Activated T-helper 2 cell treated with anti-CD3 and anti-CD28 coated beads, Interferon-gamma antibody, Interleukin-2, Interleukin-4, amounts not matched to agents 10 μg/mL and 5 μg/mL and 100 μg/mL, durations not matched to agents 14 hours and 24 hours and 36 hours (primary cell): ENCODE measurements at places on chromosomes 2 and 18. TPM values are rescaled to one million over a fixed set of nuclear protein-coding genes. Genes with fewer than 3 reads are reported as not detected.

- no peak overlapping the region for H3K4me3 ChIP-seq
- H3K4me1 ChIP-seq: peaks cover 6% of the 10 kb centered on the region
- H3K27ac ChIP-seq: no peak overlapping the region
- DNase-seq: no peak
- peaks cover 33% of the 10 kb centered on the region for H3K36me3 ChIP-seq
Measured at GRCh38 chr2:238255151-238255551, 15.3 kb upstream of the HES6 start.

DNA sequence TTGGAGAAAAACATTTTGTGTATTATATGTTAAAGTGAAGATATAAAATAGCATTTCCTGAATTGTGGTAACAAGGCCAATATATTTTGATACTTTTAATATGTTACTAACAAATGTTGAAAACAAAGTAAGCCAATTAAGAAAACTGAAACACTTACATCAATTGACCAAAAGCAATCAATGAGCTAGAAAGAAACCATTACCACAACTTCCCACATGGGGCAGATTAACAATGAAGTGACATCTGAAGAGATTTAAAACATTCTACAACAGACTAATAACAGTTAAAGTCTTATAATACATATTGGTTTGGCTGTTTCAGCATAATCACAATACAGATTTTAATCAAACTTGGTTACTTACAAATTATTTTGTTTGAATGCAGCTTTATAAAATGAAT is 282.4 kb upstream of the NETO1 start:
- H3K4me3 ChIP-seq: no peak overlapping the region
- no peak for DNase-seq
- H3K27ac ChIP-seq: no peak overlapping the region
- no peaks in the 10 kb centered on the region for H3K27me3 ChIP-seq

The IL1RL1 gene
- 10.7 and 11.1 TPM in 2 replicates for total RNA-seq

The METTL4 gene
- total RNA-seq: 17.8 and 18.3 TPM in 2 replicates

DNA sequence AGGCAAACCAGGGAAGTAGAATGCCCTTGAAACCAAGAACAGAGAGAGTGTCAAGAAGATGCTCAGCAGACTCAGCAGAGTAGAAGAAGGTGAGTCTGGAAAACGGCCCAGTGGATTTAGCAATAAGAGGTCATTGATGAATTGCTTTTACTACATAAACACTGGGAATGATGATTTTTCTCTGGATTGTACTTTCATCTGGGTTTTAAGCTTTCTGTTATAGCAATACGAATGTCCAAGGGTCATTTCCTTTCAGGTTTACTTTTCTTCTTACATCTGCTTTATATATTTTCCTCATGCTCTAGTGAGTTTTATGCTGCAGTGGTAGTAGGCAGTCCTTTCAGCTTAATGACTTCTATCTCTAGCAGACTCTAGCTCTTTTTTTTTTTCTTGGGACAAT is 16.9 kb downstream of the EML6 start:
- no peak overlapping the region for H3K27ac ChIP-seq
- no peaks in the 10 kb centered on the region for H3K4me1 ChIP-seq
- H3K4me3 ChIP-seq: no peak overlapping the region

GRCh38 chr2:216408426-216409290 is 3.6 kb upstream of the SMARCAL1 start:
- H3K27ac ChIP-seq: no peak overlapping the region
- peaks cover 29% of the 10 kb centered on the region for H3K27me3 ChIP-seq
- DNase-seq: no peak
- H3K36me3 ChIP-seq: peaks cover 6% of the 10 kb centered on the region
- H3K4me3 ChIP-seq: no peak overlapping the region
- H3K4me1 ChIP-seq: peaks cover 16% of the 10 kb centered on the region

DNA sequence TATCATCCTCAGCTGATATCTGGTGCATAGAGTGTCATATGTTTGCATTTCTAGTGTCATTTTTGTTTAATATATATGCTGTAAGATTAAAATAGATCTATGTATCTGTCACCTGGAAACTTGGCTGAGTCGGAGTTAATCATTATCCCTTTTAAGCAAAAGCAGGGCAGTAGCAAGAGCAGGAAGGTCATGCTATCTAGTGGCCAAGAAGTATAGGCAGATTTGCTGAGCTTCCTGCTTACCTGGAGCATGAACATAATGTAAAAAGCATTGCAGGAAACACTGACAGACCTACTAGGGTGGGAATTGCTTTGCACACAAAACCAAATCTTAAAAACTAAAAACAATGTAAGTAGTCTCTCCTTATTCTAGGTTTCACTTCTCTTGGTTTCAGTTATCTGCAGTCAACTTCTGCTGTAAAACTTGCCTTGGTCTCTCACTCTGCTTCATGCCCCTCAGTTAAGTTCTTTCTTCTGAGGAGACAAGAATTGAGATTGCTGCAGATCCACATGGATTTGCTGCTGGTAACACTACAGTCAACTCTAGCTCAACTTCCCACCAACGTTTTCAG is 295.3 kb downstream of the CDH7 start:
- H3K4me3 ChIP-seq: no peak overlapping the region
- H3K36me3 ChIP-seq: no peaks in the 10 kb centered on the region
- H3K4me1 ChIP-seq: no peaks in the 10 kb centered on the region

The OTOS gene
- not detected in 2 replicates for total RNA-seq

The GAREM2 gene
- 3.9 and 5.9 TPM in 2 replicates for total RNA-seq

GRCh38 chr18:38198526-38198925 is 632.9 kb upstream of the CELF4 start:
- no peak for DNase-seq
- H3K27ac ChIP-seq: no peak overlapping the region
- H3K27me3 ChIP-seq: no peaks in the 10 kb centered on the region

The SPOPL gene
- total RNA-seq: 15.1 and 17.0 TPM in 2 replicates

The SIX2 gene
- total RNA-seq: not detected in 2 replicates

GRCh38 chr18:56322406-56322805 is 316.0 kb downstream of the TXNL1 start:
- no peak overlapping the region for H3K4me3 ChIP-seq
- H3K27ac ChIP-seq: no peak overlapping the region
- DNase-seq: no peak
- no peaks in the 10 kb centered on the region for H3K36me3 ChIP-seq

The FASTKD2 gene
- total RNA-seq: 34.5 and 34.7 TPM in 2 replicates

DNA sequence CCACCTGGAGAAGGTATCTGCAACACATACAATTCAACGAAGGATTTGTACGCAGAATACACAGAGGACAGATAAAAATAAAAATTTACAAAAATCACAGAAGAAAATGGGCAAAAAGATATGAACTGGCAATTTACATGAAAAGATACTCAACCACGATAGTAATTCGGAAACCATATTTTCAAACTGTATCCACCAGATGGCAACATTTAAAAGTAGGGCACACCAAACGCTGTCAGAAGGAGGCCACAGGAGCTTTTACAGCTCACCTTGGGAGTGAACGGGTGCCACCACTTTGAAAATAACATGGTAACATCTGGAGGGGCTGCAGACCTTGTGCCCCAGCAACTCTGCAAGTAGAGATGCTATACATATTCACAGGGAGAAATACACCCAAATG is 9.8 kb downstream of the KIF1A start:
- DNase-seq: no peak
- no peaks in the 10 kb centered on the region for H3K4me1 ChIP-seq
- H3K36me3 ChIP-seq: no peaks in the 10 kb centered on the region

DNA sequence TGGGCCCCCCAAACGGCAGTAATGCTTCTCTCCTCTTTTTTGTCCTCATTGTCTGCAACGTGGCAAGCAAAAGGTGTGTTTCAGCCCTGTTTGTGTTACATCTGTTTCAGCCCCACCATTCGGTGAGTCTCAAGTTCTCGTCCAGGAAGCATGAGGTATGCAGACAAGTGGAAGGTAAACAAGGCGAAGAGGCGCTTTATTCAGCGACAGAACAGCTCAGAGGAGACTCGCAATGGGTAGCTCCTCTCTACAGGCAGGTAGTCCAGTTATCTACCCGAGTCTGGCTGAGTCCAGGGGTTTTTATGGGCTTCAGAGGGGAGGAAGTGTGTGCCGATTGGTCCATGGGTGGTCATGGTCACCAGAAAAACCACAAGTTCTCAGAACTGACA is 733.4 kb upstream of the CDH7 start:
- H3K27ac ChIP-seq: no peak overlapping the region
- H3K4me1 ChIP-seq: no peaks in the 10 kb centered on the region
- no peak for DNase-seq
- H3K4me3 ChIP-seq: no peak overlapping the region
- no peaks in the 10 kb centered on the region for H3K27me3 ChIP-seq

The THSD7B gene
- not detected in 2 replicates for total RNA-seq

DNA sequence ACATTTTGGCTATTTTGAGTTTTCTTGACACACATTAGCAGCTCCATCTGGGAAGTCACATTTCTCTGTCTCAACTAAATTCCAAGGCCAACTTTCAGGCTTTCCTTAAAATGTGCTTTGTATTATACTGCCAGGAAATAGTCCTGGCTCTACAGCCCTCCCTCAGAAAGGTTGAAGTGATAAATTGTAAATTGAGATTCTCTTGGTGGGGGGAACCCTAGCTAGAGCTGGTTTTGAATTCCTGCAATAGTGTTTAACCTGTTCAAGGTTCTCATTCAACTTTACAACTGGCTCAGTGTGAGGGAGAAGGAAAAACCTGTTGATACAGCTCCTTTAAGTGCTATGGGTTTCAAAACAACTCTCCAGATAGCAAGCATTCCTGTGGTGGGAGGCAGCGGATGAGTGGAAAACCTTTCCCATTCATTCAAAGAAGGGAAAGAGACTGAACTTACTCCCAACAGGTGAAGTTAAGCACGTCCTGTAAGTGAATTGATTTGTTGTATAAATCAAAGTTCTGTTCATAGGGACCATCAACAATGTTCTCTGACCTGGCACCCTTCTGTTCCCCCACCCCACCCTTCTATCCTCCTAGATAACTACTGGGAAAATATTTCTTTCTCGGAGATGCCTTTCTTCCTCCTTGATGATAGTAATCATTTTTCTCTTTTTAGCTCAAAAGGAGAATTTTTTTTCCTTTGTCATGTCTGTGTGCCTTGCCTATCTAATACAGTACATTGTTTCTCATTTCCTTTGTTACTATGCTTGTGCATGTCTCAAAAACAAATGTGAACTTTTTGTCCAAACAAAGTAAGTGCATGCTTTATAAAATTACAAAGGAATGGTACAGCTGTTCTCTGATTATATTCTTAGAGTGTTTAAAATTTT is 44.2 kb upstream of the SLC39A10 start:
- no peak for DNase-seq
- H3K36me3 ChIP-seq: no peaks in the 10 kb centered on the region
- H3K27me3 ChIP-seq: no peaks in the 10 kb centered on the region
- H3K4me3 ChIP-seq: no peak overlapping the region
- no peak overlapping the region for H3K27ac ChIP-seq

The IL36RN gene
- not detected in 2 replicates for total RNA-seq

The NCKAP5 gene
- total RNA-seq: not detected in 2 replicates

The KLHL14 gene
- total RNA-seq: not detected in 2 replicates

GRCh38 chr2:224927011-224927410 is 115.3 kb downstream of the DOCK10 start:
- H3K27me3 ChIP-seq: no peaks in the 10 kb centered on the region
- H3K4me1 ChIP-seq: peaks cover 93% of the 10 kb centered on the region
- no peak for DNase-seq
- peak overlapping the region; percentile 99 for H3K27ac ChIP-seq
- H3K4me3 ChIP-seq: peak overlapping the region; percentile 46

- DNase-seq: no peak
- no peaks in the 10 kb centered on the region for H3K27me3 ChIP-seq
- H3K4me1 ChIP-seq: no peaks in the 10 kb centered on the region
- no peaks in the 10 kb centered on the region for H3K36me3 ChIP-seq
Measured at GRCh38 chr2:145076085-145076484, 556.2 kb upstream of the ZEB2 start.

The SFT2D3 gene
- 4.5 and 5.9 TPM in 2 replicates for total RNA-seq

- H3K36me3 ChIP-seq: peaks cover 22% of the 10 kb centered on the region
- no peak overlapping the region for H3K4me3 ChIP-seq
- no peak overlapping the region for H3K27ac ChIP-seq
Measured at GRCh38 chr2:20451761-20452499, 5.1 kb downstream of the RHOB start.

The ATP8B1 gene
- not detected in 2 replicates for total RNA-seq

The CCDC148 gene
- total RNA-seq: not detected in 2 replicates

DNA sequence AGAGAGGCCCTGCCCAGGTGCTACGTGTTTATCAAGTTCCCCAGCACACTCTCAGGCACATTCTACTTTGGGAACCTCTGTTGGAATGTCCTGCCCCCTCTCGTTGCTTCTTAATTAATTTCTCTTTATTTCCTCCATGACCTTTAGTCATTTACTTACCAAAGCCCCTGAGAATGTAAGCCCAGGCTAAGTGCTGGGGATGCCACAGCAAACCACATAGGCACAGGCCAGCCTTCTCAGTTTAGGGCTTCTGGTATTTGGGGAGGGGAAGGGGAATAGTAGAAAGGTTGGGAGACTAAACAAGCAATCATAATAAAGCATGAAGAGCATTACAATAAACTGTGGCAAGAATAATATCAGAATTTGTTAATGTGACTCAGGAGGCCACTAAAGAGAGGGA is 85.7 kb downstream of the EVA1A start:
- H3K27ac ChIP-seq: no peak overlapping the region
- no peak for DNase-seq
- peaks cover 10% of the 10 kb centered on the region for H3K4me1 ChIP-seq

The VWA3B gene
- total RNA-seq: not detected in 2 replicates

GRCh38 chr2:222269132-222269531 is 29.7 kb downstream of the PAX3 start:
- H3K36me3 ChIP-seq: no peaks in the 10 kb centered on the region
- no peak overlapping the region for H3K4me3 ChIP-seq
- peaks cover 9% of the 10 kb centered on the region for H3K27me3 ChIP-seq
- H3K4me1 ChIP-seq: no peaks in the 10 kb centered on the region
- no peak for DNase-seq

The FMNL2 gene
- total RNA-seq: 14.0 and 14.3 TPM in 2 replicates

GRCh38 chr2:174682578-174683391 is 81.5 kb downstream of the CHRNA1 start:
- H3K36me3 ChIP-seq: peaks cover 15% of the 10 kb centered on the region
- peak overlapping the region; percentile 89 for H3K4me3 ChIP-seq
- peaks cover 28% of the 10 kb centered on the region for H3K4me1 ChIP-seq
- peak overlapping the region; percentile 91 for H3K27ac ChIP-seq
- DNase-seq: peak; percentile 48

GRCh38 chr2:112187805-112188596 is 49.8 kb downstream of the FBLN7 start:
- H3K27me3 ChIP-seq: no peaks in the 10 kb centered on the region
- H3K4me1 ChIP-seq: peaks cover 70% of the 10 kb centered on the region
- peak overlapping the region; percentile 31 for H3K4me3 ChIP-seq
- H3K27ac ChIP-seq: peak overlapping the region; percentile 98

DNA sequence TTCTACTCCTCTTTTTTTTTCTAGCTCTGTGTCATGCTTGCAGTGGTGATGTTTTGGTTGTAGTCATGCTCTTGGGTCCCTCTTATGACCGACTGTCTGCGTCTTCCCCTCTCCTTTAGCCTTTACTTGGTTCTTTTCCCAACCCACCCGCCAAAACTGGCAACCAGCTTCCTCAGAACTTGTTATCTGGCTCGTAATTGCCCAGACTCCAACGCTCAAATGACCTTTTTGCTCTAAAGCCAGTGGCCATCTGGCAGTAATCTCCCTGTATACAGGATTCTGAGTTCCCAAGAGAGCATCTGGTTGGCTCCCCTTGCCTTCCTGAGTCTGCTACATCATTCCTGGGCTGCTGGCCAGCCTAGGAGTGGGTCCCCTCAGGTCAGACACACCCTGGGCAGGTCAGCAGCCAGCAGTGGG is 147.2 kb downstream of the MGAT5 start:
- no peak for DNase-seq
- no peak overlapping the region for H3K27ac ChIP-seq
- H3K4me3 ChIP-seq: no peak overlapping the region
- no peaks in the 10 kb centered on the region for H3K4me1 ChIP-seq
- H3K27me3 ChIP-seq: peaks cover 6% of the 10 kb centered on the region

GRCh38 chr18:59929621-59930295 is 30.0 kb downstream of the PMAIP1 start:
- no peak for DNase-seq
- H3K4me1 ChIP-seq: peaks cover 33% of the 10 kb centered on the region
- H3K4me3 ChIP-seq: no peak overlapping the region
- H3K36me3 ChIP-seq: no peaks in the 10 kb centered on the region
- peaks cover 5% of the 10 kb centered on the region for H3K27me3 ChIP-seq

The AGXT gene
- not detected in 2 replicates for total RNA-seq
